Activated naive CD4-positive, alpha-beta T cell treated with anti-CD3 and anti-CD28 coated beads for 36 hours (primary cell): ENCODE measurements at places on chromosomes 2 and 18. TPM values are rescaled to one million over a fixed set of nuclear protein-coding genes. Genes with fewer than 3 reads are reported as not detected.

The CYTIP gene
- 610 TPM for total RNA-seq

The GAL3ST2 gene
- total RNA-seq: not detected

The ABCG5 gene
- not detected for total RNA-seq

The PROC gene
- not detected for total RNA-seq

The NEMP2 gene
- total RNA-seq: 32.9 TPM

GRCh38 chr18:32607816-32608215 is 137.1 kb upstream of the GAREM1 start:
- no peak for DNase-seq

GRCh38 chr2:165544897-165545296 is 75.4 kb downstream of the CSRNP3 start:
- DNase-seq: no peak

DNA sequence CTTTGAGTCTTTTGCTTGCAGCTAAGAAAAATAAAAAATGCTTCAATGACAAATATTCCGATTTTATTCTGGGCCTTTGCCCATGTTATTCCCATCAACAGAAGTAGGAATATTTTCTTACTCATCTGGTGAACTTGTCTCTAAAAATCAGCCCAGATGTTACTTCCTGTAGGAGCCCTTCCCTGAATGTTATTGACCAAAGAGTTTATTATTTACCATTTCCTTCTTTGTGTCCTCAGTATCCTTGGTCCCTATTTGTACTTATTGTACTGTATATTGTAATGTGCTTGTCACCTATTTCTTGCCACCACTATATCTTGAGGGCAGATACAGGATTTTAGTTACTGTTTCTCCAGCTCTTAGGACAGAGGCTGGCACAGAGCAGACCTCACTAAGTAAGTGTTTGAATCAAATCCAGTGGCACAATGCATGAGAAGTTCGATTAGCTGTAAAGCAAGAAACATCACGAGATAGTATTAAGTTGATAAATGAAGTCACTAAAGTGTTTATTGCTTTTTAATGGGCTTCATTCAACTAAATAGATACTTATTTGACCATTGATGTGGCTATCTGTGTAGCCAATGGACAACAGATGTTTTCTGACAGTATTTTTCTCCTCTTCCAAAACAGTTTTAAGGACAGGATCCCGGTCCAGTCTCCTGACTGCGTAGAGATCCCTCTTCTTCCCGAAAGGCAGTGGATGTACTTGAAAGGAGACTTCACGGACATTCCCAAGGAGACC is 109.1 kb downstream of the DDX1 start:
- no peak for DNase-seq

- DNase-seq: no peak
Observed at GRCh38 chr2:607709-608108, 69.5 kb downstream of the TMEM18 start.

DNA sequence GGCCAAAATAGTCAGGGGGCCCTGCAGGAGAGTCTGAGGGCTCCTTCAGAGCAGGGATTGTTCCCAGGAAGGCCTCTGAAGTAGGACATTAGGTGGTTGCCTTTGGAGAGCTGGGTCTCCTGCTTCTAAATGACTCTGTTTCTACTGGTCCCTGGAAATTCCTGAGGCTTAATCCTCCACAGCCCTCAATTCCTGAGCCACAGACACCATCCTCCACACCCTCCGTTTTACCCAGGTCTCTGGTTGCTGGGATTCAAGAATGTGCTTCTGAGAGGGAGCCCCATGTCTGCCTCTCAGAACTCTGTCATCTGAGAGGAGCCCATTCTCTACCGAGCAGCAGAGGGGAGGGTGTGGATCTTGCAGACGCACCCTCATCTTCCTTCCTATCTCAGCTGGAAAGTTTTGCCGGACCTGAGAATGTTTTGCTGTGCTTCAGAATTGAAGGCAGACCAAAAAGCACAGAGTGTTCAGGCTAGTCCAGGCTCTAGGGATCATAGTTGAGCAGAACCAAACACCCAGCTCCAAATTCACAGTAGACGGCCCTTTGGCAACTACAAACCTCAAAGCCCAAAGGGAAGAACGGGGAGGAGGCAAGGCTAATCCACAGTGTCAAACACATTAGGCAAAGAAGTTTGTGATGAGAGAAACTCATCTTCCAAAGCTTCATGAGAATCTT is 8.1 kb downstream of the VIT start:
- DNase-seq: no peak

DNA sequence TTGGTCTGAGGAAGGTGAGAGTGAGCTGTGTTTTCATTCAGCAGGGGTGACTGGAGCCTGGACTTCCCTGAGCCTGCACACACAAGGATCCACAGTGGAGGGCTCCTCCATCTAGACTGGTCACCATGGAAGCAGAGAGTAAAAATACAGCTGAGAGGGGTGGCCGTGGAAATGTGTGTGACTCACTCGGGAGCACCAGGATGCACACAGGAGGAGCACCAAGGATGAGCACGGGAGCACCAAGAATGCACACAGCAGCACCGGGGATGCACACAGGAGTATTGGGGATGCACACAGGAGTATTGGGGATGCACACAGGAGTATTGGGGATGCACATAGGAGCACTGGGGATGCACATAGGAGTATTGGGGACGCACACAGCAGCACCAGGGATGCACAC is 365.2 kb upstream of the MYT1L start:
- no peak for DNase-seq
